H7 (cell line): ENCODE measurements at places on chromosomes 5 and 9.
A peak's percentile ranks its signal among the peaks of the same experiment; 100 is the strongest.

- no peak for DNase-seq
Measured at GRCh38 chr9:94859226-94859625, 132.7 kb downstream of the AOPEP start.

DNA sequence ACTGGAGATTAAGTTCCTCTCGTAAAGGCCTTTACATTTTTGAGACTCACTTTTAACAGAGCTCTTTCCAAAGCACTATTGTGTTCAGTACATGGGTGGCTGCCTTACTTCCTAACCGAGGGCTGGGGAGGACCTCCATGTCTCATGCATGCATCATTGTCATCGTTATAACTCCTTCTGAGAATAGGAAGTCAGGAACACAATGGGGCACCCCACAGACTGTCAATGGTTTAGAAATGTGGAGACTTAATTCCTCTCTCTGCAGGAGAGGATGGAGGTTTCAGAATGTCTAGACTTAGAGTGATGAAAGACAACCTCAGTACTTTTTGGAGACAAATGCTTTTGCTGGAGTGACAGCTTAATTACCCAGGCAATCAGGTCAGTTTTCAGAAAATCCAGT is 83.9 kb downstream of the PRLR start:
- DNase-seq = no peak

DNA sequence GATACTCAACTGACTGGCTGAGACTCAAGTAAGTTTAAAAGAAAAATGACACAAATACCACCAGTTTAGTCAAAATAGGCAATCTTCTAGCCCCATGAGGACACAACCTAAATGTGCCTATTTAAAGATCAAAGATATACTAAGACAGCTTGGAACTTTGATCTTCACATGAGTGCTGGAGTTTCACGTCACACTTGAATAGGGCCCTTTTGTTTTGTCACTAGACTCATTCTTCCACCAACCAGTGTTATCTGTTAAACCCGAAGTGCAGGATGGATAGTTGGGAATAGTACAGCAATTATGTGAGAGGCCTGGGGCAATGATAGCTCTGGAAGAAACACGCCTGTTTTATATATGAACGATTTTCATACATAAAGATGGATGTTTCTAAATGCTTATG is 792.8 kb upstream of the NUDT12 start:
- DNase-seq = no peak

DNA sequence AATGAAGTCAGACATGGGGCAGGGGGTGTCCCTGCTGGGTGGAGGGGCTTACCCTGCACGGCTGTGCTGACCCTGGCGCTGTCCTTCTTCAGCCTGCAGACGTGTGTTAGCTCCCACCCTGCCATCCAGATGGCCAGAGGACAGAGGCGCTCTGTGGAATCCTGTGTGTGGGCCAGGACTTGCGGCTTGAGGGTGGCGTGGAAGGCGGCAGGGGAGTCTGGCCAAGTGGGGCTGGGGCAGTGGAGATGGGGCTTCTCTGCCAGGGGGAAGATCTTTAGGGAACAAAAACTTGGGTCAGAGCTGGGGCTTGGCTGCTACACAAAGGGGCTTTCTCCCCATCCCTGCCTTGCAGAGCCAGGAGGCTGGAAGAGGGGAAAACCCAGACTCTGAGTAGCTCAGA is 46.5 kb upstream of the SYNPO start:
- DNase-seq = no peak

GRCh38 chr9:107994648-107995047 is 505.1 kb upstream of the KLF4 start:
- DNase-seq = no peak

- no peak for DNase-seq
Measured at GRCh38 chr9:121655231-121655755, 3.9 kb downstream of the DAB2IP start.

- no peak for DNase-seq
Measured at GRCh38 chr5:157566902-157567489, 8.6 kb downstream of the ADAM19 start.

GRCh38 chr5:178372142-178372571 is 139.6 kb upstream of the PHYKPL start:
- no peak for DNase-seq

DNA sequence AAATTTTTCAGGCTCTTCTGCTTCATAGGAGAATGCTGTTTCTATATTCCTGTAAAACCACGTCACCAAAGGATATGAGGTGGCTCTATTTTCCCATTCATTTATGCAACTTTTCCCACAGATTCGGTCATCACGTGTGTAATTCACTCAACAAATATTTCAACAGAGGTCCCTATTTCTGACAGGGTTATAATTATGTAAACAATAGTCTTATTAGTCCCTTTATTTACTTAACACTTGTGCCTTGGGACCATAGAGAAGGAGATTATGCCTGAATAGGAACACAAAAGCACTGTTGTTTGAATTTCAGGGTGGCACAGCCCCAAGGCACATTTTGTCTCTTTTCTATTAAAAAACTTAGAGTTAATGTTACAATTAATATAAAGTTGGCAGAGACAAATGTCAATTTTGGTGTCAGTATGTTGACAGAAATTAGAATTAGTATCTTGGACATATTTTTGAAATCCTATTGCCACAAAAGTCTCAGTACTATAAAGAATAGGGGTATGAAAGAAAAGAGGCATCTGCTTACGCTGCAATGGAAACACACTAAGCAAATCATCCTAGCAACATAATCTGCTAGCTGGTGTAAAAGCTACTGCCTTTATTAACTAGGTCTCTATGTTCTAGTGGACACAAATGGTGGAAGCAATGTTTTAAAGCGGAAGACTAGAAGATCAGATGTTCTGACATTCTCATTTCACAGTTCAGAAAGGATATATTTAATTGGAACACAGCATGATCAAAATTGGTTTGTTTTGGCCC is 229.1 kb upstream of the TBCA start:
- no peak for DNase-seq

DNA sequence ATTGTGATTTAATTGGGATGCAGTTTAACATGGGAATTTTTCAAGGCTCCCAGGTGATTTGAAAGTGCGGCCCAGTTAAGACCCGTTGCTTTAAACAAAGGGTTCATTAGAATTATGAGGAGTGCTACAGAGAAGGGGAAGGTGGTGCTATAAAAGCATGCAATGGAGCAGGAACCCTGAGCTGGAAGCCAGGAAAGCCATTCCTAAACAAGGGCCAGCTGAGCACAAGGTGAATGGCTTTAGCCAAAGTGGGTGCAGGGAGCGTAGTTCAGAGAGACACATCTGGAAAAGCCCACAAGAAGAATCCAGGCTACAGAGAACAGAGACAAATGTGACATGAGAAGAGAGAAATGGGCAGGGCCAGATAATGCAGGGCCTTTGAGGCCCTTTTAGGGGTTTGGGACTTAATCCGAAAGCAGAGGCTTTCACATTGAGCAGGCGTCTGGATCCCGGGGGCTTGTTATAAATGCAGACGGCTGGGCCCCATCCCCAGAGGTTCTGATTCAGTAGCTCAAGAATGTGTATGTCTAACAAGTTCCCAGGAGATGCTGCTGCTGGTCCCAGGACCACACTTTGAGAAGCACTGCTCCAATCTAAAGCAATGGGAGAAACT is 138.1 kb upstream of the WWC1 start:
- no peak for DNase-seq

- no peak for DNase-seq
Measured at GRCh38 chr5:64606926-64607325, 83.4 kb upstream of the SHISAL2B start.

- DNase-seq = no peak
Measured at GRCh38 chr5:40312205-40312604, 367.5 kb upstream of the PTGER4 start.

DNA sequence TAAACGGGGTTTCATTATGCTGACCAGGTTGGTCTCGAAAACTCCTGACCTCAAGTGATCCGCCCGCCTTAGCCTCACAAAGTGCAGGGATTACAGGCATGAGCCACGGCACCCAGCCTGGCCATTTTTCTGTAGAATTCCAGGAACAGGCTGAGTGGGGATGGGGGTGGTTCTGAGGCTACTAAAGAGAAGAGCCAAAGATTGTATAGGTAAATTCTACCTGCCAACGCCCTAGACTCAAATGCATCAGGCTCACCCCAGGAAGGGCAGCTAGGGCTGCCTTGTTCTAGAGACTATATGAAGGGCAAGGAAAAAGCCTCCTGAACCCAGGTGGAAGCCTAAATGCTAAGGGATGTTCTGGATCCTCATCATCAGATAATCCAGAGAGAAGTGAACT is 1.6 kb upstream of the C5orf52 start:
- DNase-seq = no peak

DNA sequence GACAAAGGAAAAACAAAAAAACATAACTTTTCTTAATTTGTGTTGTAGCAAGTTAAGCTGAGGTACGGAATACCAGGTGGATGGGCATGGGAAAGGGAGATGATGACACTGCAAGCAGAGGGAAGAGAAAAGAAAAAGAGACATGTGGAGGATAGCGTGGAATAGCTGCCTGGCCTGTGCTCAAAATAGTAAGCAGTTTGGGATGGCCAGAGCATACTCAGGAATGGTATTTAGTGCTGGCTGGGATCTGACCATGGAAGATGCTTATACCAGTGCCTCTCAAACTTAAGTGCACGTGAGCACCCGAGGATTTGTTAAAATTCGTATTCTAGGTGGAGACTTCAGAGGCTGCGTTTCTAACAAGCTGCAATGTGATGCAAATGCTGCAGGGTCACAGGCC is 41.3 kb downstream of the LNPEP start:
- DNase-seq = no peak

DNA sequence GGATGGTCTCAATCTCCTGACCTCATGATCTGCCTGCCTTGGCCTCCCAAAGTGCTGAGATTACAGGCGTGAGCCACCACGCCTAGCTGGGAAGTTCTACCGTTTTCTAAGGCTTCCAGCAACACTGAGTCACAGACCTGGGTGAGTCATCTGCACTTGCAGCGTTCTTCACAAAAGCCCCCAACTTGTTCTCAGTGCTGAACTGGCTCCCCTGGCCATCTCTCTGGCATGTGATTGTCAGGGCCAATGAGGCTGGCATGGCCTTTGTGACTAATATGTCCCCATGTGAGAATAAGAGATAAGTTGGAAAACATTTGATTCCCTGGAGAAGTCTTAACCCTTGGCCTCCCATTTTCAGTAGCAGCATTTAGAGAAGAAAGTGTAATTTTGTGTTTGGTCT is 124.4 kb downstream of the WDR41 start:
- no peak for DNase-seq

GRCh38 chr9:82135106-82135505 is 146.5 kb downstream of the SPATA31D1 start:
- DNase-seq = no peak

DNA sequence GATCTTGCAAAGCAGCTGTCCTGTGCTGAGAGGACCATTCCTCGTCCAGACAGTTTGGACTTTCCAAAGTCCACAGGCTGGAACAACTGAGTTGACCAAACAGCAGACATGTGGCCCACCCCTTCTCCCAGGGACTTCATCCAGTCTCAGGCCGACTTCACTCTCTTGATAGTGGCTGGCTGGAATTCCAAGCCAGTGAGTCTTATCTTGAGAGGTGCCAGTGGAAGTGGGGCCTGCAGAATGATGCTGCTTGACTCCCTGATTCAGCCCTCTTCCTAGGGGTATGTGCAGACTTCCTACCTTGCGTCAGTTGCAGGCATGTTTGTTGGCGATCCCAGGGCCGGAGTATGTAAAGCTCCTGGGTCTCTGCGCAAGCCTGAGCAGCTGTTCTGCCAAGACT is 131.4 kb upstream of the TSLP start:
- no peak for DNase-seq

- DNase-seq = no peak
Measured at GRCh38 chr5:96920744-96921355, 15.0 kb upstream of the LNPEP start.

DNA sequence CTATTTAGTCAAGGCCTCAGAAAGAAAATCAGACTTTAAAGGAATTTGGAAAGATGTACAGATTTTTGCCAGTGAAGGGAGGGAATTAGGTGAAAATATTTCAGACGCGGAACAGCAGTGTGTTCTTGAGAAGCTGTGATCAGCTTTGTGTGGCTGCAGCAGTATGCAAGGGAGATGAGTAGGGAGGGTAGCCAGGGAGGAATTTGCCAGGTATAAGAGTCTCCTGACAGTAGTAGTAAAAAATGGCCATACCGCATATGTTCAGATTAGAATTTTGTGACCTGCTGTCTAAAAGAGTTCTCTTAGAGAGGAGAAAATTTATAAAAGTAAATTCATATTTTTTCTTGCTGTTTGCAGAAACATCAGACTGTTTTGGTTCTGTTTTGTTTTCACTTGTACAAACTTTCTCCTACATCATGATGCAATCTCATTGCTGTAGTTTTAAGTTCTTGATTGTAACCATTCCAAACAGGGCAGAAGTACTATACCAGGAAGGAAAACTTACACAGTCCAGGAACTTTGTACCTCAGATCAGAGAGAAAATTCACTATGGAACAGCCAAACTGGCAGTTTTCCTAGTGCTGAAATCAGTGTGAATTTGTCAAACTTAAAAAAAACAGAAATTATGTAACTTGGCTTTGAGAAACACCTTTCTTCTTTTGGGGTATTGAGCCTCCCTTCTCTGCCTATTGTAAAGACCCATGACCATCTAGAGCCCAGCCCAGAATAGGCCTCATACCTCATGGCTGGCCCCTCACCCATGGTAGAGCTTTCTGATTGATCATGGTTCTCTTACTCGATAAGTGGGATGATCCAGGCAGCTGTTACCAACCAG is 78.4 kb upstream of the NR3C1 start:
- no peak for DNase-seq

DNA sequence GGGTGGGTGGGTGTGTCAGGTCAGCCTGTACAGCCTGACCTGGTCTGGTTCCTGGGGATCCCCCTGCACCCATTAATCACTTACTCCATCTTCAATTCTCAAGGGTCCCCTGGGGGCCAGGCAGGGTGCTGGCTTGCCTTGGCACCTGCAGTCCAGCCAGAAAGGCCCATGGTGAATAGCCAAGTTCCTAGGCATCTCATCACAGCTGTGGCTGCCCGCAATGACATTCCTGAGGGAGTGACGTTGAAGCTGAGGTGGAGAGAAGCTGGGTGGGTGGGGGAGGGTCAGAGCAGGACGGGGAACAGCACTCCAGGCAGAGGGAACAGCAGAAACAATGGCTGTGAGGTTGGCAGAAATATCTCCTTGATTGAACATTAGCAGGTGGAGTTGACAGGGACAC is 10.6 kb downstream of the HMCN2 start:
- DNase-seq = peak; percentile 69

- DNase-seq = peak; percentile 90
Measured at GRCh38 chr9:95127249-95128176, 190.0 kb downstream of the FANCC start.

DNA sequence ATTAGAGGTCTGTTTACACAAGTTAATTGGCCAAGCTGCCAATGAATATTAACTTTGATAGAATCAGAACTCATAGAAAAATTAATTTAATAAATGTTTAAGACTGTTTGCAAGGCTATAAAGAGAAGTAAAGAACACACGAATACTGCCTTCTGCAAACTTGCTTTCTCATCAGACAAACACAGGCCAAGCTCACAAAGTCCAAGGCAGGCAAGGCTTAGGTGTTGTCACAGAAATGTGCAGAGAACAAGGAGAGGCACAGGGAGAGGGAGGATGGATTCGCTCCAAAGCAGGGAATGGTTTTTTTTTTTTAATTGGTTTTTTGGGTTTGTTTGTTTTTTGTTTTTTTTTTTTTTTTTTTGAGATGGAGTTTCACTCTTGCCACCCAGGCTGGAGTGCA is 43.4 kb downstream of the RETREG1 start:
- DNase-seq = no peak
